ENCODE measurements at places on chromosomes 7 and 10.
A peak's percentile ranks its signal among the peaks of the same experiment; 100 is the strongest.

- DNase-seq = peak; percentile 43
Measured at GRCh38 chr7:51141451-51142003, 175.1 kb downstream of the COBL start.

DNA sequence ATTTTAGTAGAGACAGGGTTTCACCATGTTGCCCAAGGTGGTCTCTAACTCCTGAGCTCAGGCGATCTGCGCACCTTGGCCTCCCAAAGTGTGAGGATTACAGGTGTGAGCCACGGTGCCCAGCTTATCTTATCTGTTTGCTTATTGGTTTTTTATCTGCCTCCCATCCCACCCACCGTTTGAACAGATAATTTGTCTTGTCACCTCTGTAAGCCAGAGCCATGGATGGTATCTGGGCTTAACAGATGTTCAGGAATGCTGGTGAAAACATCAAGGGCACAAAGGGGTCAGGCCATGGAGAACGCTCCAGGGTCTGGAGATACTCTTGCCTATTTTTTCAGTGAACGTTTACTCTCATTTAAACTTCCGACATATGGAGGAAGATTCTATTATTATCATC is 12.0 kb upstream of the NDST2 start:
- no peak for DNase-seq

DNA sequence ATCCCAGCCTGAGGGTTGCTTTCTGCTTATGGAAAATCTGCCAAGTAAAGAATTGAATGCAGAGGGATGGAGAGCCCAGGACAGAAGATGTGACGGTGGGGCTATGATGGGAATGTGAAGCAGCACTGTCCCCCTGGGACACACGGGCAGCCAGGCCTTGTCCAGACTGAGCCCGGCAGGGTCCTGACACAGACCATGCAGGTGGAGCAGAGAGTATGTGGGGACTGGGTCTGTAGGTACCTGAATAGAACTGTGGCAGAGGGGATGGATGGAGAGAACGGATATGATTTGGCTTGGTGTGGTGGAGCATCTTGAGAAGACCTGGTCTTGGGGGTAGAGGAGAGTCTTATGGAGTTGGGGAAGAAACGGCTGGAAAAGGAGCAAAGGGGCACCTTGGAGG is 732 bp upstream of the LRRC18 start:
- DNase-seq = no peak

GRCh38 chr7:49852619-49853462 is 79.4 kb downstream of the VWC2 start:
- peak; percentile 83 for DNase-seq

- DNase-seq = no peak
Measured at GRCh38 chr10:12801214-12802087, 200.1 kb downstream of the CCDC3 start.

- DNase-seq = no peak
Measured at GRCh38 chr10:123554656-123555055, 111.5 kb upstream of the GPR26 start.

DNA sequence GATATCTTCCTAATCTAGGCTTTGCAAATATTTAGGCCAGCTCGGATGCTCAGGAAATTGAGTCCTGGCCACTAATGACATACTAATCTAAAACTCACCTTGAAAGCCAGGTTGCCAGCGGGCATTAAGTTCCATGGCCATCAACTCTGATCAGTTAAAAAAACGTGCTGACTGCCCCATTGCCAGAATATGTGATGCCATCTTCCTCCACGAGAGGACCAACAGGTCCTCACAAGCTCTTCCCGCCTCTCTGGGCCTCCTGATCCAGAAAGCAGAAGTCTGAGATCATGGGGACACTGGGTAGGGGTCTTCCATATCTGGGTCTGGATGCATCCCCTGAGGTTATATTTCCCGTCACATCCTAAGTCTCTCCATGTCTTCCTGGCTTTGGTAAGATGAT is 311.3 kb downstream of the TCERG1L start:
- DNase-seq = no peak

DNA sequence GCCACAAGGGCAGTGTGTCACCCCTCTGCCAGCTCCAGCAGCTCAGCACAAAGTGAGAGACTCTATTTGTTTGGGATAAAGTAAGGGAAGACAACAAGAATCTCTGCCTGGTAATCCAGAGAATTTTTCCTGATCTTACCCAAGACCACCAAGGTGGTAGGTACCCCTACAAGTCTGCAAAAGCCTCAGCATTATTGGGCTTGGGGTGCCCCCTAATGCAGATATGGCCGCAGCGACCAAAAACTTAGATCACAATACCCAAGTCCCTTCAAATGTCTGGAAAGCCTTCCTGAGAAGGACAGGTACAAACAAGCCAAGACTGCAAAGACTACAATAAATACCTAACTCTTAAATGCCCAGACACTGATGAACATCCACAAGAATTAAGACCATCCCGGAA is 22.4 kb upstream of the CUL1 start:
- DNase-seq = no peak

DNA sequence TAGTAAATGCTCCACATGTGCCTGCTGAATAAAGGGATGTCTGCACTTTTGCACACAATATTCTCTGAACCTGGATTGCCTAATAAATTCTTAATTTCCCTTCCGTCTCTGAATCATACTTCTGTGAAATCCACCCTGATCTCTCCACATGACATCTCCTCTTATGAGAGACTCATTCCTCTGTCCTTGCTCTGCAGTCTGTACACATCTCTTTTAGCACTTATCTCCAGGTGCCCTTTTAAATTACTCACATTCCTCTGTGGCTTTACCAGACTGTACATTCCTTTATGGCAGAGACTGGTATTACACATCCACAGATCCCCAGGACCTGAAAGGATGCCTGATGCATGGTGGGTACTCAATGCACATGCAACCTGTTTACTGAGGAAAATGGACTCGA is 527.6 kb downstream of the PHTF2 start:
- no peak for DNase-seq

GRCh38 chr10:7908541-7909210 is 90.4 kb downstream of the TAF3 start:
- DNase-seq = no peak

GRCh38 chr10:132697578-132698200 is 88.3 kb downstream of the NKX6-2 start:
- no peak for DNase-seq

All from NAMALWA (cell line).